ENCODE measurements at places on chromosomes 11 and 22. TPM values are rescaled to one million over a fixed set of nuclear protein-coding genes. Genes with fewer than 3 reads are reported as not detected.

- DNase-seq: no peak
Measured at GRCh38 chr11:122309262-122309925, 193.4 kb upstream of the BLID start.

DNA sequence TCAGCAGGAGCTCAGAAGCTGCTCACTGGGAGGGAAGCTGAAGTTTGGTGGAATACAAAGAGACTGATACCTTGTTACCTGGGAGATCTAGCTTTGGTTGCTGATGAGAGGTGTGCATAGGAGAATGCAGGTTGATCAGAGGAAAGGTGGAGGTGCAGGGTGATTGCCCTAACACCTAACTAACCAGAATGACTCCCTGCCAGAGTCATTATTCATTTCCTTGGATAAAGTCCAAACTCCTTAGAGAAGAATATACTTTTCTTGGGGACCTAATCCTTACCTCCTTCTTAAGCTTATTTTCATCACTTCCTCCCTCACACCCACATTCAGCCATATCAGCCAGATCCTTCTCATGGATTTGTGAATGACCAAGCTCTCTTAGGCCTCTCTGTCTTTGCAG, 814.2 kb upstream of the TENM4 start:
- no peak for DNase-seq

- DNase-seq: no peak
Measured at GRCh38 chr11:60159868-60160267, 23.0 kb downstream of the MS4A6A start.

- no peak for DNase-seq
Measured at GRCh38 chr22:45228401-45228754, 12.3 kb downstream of the KIAA0930 start.

DNA sequence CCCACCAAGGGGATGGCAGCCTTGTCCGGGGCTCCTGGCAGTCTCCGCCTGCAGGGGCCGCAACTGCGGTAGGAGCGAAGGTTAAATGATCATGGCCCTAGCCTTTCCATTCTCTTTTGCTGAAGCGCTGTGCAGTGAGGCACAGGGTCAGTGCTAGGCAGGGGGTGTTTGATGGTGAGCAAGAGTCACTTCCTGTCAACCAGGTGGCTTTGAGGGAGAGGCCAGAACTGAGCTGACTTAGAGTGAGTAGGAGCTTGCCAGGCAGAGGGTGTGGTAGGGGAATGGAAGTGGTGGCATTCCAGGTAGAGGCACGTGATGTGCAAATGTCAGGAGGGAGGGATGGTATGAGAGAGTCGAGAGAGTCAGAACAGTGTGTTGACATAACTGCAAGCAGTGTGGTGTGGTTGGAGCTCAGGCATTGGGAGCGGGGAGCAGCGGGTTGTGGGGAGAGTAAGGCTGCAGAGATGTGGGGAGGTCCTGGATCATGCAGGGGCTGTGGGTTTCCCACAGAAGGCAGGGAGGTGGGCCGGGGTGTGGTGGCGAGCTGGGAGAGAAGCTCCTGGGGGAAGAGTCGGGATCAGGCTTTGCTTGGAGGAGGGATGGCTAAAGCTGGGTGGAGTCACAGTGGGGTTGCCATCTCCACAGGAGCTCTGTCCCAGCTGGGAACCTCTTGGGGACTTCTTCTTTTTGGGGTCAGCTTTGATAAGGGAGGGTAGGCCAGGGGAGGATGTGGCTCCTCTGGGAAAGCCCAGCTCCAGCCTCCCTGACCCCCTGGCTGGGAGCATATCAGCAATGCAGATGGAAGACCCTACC, 33.3 kb downstream of the AMPD3 start:
- DNase-seq: peak; percentile 80

DNA sequence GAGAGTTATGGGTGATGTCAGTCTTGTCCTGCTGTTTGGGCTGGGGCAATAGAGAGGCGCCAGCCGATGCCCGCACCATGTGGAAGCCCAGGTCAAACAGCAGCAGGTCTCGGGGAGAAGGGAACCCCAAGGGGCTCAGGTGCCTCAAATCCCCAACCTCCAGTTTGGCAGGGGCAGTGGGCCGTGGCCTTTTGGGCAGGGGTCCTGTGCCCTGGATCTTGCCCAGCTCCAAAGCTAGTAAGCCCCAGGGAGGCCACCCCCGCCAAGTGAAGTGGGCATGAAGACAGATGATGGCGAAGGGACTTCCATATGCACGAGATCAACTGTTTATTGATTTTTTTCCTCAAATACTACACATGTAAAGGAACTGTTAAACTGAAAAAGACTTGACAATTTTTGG, 12.4 kb upstream of the ARFGAP3 start:
- no peak for DNase-seq

GRCh38 chr11:104873252-104873651, 25.0 kb downstream of the CASP12 start:
- DNase-seq: no peak

- no peak for DNase-seq
Measured at GRCh38 chr11:122741613-122742300, 86.2 kb downstream of the UBASH3B start.

- DNase-seq: no peak
Measured at GRCh38 chr11:112318661-112319060, 58.0 kb upstream of the PLET1 start.

GRCh38 chr22:27517361-27518155, 284.0 kb downstream of the MN1 start:
- no peak for DNase-seq

- DNase-seq: no peak
Measured at GRCh38 chr11:73961321-73961720, 10.5 kb downstream of the DNAJB13 start.

- DNase-seq: no peak
Measured at GRCh38 chr22:17201285-17201945, 17.8 kb downstream of the ADA2 start.

DNA sequence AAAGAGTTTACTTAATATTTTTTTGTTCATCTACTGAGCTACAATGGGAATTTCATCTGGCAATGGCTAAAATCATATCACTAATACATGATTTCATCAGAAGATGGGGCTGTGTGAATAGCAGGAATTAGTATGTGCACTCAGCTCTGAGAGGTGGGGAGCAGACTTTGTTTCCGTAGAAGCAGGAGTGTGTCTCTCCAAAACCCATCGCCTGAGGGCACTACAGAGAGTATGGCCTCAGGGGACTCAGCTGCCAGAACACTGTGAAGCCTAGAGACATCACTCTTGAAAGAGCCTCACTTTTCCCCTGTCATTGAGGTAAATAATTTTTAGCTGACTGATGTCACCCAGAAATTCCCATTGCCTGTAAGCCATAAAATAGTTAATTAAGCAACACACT, 261.4 kb upstream of the ISX start:
- DNase-seq: no peak

GRCh38 chr11:123000721-123001120, 19.1 kb upstream of the BSX start:
- DNase-seq: no peak

The LIF gene
- 25.4 TPM for total RNA-seq

The EHF gene
- total RNA-seq: not detected

The MN1 gene
- 2.3 TPM for total RNA-seq

The CDKN1C gene
- 32.5 TPM for total RNA-seq

The CASP5 gene
- not detected for total RNA-seq
